ENCODE measurements at places on chromosomes 6 and 20. TPM values are rescaled to one million over a fixed set of nuclear protein-coding genes. Genes with fewer than 3 reads are reported as not detected.

DNA sequence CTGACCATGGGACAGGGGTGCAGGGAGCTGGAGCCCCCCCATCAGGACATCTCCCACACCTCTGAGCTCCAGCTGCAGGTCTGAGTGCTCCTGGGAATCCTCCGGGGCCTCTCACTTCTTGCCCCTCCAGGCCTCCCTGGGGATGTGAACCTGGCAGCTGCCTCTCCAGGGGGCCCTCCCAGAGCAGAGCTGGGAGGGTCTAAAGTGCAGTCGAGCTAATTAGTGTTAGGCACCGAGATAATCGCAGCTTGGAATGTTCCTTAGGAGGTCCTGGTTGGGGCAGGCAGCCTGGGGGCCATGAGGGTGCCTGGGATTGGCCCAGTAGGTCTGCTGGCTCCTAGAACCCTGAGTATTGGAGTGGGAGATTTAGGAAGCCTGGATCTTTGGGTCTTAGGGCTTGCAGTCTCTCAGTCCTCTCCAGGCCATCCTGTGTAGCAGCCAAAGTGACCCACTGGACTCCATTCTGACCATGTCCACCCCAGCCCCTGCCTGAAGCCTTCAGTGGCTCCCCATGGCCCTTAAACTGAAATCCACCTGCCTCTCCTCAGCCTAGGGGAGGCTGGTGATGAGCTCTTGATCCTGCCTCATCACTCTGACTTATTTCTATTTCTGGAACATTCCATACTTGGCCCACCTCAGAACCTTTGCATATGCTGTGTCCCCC lies 26.0 kb downstream of the CEBPB start:
- DNase-seq = no peak

DNA sequence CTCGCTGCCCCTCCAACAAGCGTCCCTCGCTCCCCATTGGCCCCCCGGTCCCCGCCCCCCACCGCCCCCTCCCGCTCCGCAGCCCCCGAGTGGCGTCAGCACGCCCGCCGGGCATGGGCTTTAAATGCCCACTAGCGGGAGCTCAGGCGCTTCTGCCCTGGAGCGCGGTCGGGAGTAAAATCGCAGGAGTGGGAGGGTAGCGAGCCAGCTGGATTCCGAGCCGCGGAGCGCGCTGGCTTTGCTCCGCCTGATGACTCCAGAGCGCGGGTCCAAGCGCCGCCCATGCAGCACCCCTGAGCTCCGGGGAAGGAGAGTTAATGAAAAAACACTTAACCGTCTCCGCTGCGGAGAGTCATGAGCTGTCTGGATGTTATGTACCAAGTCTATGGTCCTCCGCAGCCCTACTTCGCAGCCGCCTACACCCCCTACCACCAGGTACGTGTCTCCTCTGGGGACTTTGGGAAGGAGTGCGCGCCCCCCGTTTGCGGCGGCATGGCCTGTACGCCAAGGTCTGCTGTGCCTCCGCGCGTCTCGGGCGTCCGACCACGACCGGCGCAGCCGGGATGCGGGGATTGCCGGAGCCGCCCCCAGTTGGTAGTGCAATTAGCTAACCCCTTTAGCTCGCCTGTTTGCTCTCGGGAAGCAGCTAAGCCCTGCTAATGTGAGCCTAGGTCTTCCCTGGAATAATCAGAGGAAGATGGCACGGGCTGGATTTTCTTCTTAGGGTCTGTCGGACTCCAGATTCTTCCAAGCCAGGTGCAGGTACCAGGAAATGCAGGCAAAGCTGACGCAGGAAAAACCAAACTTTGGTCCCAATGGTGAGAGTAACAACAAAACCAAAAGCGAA lies at the start of gene VGLL2:
Gene VGLL2 (plus strand): TSS at position 149 of the 847 bp plus-strand sequence. CDS start 206 bp downstream, at position 355.
- DNase-seq = no peak

DNA sequence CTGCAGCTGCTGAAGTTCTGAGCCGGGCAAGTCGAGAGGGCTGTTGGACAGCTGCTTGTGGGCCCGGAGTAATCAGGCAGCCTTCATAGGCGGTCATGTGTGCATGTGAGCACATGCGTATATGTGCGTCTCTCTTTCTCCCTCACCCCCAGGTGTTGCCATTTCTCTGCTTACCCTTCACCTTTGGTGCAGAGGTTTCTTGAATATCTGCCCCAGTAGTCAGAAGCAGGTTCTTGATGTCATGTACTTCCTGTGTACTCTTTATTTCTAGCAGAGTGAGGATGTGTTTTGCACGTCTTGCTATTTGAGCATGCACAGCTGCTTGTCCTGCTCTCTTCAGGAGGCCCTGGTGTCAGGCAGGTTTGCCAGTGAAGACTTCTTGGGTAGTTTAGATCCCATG lies 21.2 kb upstream of the MAPK13 start:
- no peak for DNase-seq

HLA-DQB1 gene
- total RNA-seq = 56.1 TPM

DNA sequence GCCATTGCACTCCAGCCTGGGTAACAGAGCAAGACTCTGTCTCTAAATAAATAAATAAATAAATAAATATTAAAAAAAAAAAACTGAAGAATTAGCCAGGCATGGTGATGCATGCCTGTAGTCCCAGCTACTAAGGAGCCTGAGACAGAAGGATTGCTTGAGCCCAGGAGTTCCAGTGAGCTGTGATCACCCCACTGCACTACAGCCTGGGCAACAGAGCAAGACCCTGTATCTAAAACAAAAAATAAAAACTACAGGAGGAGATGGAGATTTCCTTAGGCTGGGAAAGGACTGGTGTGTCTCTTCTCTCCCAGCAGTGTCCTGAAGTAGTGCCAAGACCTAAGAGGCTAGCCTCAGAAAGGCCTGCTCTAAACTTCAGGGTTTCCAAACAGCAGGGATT lies 8.1 kb upstream of the GTF3C6 start:
- no peak for DNase-seq

GRCh38 chr6:111663692-111664564 lies 58.2 kb upstream of the TRAF3IP2 start:
- no peak for DNase-seq

ZNF165 gene
- total RNA-seq = 2.9 TPM

DNA sequence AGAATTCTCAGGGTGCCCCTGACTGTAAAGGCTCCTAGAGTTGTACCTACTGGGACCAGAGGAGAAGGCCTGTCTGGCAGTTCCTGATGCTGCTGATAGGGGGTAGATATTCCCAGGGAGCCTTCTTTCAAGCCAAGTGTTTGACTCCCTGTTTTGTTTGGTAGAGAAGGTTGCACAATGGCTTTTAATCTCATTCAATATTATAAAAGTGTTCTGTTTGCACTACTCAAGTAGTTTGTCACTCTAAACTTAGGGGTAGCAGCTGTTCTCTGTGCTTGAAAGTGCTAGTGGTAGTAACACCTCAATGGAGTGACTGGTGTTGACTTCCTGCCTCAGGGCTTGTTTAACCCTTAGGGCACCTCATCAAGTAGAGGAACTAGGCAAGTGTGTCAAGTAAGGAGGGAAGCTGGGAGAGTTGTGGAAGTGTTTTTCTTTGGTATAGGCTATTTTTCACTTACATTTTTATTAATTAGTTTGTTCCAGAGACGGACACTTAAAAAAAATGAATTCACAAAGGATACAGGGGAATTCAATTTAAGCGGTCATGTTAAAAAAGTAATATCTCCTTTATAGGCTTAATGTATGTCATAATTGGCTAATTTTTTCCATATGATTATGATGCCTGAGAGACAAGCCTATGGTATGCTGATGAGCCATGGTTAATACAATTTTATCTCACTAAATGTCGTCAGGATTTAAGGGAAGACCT lies 38.1 kb downstream of the BICRAL start:
- DNase-seq = no peak

- no peak for DNase-seq
Observed at GRCh38 chr6:108395297-108395696, 100.4 kb downstream of the AFG1L start.

DNA sequence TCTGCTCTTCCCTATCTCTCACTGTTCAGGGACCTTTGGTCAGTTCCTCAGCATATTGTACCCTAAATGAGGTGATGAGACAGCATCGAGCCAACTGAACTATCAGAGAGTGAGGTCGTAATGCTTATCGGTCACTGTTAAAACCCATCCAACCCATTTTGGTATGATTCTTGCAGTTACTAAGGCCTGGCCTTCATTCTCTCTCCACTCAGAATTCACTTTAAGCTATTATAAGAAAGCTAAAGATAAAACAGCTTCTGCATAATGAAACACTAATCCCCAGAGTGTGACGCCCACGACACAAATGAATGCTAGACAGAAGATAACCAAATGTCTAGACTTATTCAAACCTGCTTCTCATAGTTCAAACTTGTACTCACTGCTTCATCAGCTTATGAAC lies 175.8 kb downstream of the GMPR start:
- DNase-seq = no peak

DDX43 gene
- 1.4 TPM for total RNA-seq

DNA sequence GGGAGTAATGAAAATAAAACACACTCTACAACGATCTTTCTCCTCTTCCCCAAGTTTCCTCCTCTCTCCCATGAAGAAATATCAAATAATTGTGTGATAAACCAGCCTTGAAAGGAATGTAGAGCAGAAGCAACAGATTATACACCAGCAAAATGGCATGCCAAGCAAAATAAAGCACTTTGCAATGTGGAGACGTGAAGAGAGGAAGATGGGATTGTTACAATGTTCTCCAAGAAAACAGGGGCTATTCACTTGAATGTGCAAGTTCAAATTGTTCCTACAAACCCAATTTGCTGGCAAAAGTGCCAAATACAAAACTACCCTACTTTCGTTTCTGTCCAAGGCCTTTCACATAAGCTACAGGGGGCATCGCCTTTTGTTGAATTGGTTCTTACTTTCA lies 185.1 kb downstream of the PDE7B start:
- DNase-seq = no peak

- no peak for DNase-seq
Observed at GRCh38 chr6:47908271-47908670, 126.4 kb downstream of the OPN5 start.

DNA sequence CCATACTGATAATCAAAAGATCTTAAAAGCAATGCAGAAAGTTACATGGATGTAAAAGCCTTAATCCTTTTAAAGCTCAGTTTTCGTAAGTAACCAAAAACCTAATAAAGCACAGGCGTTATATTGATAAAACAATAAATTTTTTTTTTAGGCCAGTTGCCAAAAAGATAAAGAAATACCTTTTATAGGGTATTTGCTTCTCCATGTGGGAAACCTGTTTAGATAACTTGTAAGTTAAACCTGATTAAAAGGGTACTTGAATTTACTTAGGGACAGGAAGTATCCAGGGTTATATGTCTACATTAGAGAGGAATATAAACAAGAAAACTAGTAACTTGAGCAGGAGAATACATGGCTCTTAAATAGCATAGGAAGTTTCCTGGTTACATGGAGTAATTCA lies 21.1 kb downstream of the FBXO9 start:
- DNase-seq = no peak

SEMG1 gene
- not detected for total RNA-seq

NTSR1 gene
- total RNA-seq = 0.20 TPM

CCDC28A gene
- total RNA-seq = 25.0 TPM

- no peak for DNase-seq
Observed at GRCh38 chr6:16089232-16090062, 39.4 kb upstream of the MYLIP start.

- DNase-seq = no peak
Observed at GRCh38 chr6:12804952-12805645, 88.5 kb downstream of the PHACTR1 start.

- no peak for DNase-seq
Observed at GRCh38 chr20:36402708-36403107, 96.6 kb downstream of the DLGAP4 start.

OOEP gene
- total RNA-seq = not detected

DNA sequence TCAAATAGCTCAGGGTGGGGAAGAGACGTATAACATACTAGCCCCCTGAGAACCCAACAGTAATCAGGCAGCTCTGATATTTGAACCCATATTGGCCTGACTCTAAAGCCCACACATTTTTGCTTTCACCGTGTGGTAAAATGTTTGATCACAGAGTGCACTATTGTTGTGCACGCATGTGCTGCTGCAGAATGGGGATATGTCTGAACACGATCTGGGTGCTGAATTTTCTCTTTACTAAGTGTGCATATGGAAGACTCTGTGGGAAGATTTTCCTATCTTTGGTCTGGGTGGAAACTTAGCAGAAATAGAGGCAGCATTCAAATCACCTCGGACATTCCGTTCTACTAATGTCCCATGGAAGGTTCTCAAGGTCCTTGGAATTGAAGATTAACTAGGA lies 800.1 kb downstream of the TFAP2A start:
- no peak for DNase-seq

DNA sequence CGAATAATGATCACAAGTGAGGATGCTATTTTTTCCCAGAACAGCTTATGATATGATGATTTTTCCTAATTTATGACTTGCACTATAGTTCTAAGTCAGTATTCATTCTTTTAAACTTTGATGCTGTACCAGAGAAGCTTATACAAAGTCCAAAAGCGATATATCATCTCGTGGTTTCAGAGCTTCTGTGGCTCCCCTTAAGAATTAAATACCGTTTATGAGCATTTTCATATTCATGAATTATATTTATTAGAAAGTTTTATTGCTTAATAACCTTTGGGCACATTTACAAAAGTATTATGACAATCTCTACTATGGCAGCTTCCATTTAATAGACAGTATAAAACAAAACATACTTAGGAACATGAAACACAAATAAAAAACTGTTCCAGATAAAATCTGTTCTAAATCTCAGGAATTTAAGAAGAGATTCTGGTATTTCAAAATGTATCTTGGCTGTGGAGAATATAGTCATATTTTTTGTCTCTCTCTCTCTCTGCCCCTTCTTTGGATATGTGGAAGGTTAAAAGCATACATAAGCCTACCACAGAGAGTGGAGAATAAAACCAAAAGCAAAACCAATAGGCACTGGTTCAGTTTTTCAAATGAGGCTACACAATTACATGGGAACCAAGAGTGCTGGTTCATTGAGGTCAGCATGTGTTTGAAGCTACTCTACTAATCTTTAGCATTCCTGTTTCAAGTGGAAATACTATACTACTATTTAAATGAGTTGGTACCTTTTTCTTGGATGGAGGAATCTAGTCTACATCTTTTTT lies 884.5 kb upstream of the GJE1 start:
- no peak for DNase-seq

SLC17A1 gene
- total RNA-seq = not detected

SLC22A16 gene
- 0.57 TPM for total RNA-seq

GRCh38 chr6:127854009-127854408 lies 46.8 kb downstream of the THEMIS start:
- DNase-seq = no peak
